ENCODE measurements at places on chromosomes 1 and 21. TPM values are rescaled to one million over a fixed set of nuclear protein-coding genes. Genes with fewer than 3 reads are reported as not detected.

Gene ARHGAP30
- 7.9 TPM for polyA plus RNA-seq

Gene PHLDA3
- polyA plus RNA-seq: 76.9 TPM

Gene C8B
- not detected for polyA plus RNA-seq

Gene REN
- polyA plus RNA-seq: 0.27 TPM

Gene FRRS1
- polyA plus RNA-seq: 5.2 TPM

Gene PCP4L1
- 10.0 TPM for polyA plus RNA-seq

Gene FAM163A
- 0.01 TPM for polyA plus RNA-seq

Gene CD48
- polyA plus RNA-seq: 3.3 TPM

Data from esophagus (tissue), 2 donors.